Activated CD4-positive, alpha-beta T cell treated with anti-CD3 and anti-CD28 coated beads, Interleukin-2, amount 50 U/mL, for 24 hours (primary cell): ENCODE measurements at places on chromosomes 16 and 17.

DNA sequence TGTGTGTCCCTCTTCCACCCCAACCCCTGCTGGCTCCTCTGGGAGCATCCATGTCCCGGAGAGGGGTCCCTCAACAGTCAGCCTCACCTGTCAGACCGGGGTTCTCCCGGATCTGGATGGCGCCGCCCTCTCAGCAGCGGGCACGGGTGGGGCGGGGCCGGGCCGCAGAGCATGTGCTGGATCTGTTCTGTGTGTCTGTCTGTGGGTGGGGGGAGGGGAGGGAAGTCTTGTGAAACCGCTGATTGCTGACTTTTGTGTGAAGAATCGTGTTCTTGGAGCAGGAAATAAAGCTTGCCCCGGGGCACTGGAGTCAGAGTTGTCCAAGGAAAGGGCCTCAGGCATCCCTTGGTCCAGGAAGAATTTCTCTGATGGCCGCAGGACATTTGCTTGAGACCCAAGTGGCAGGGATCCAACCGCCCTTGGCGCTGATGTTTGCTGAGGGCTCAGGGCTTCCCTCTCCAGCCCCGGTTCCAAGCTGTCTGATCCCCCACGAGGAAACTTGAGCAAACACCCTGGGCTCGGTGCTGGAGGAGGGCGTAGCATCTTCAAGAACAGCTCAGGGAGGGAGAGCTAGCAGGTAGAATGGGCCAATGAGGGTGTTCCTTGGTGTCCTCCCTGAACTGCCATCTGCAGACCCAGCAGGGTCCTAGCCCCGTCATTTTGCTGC is 4.5 kb downstream of the NXPH3 start:
- DNase-seq, result no peak

- no peak for DNase-seq
Measured at GRCh38 chr16:74216319-74216718, 80.3 kb upstream of the PSMD7 start.

DNA sequence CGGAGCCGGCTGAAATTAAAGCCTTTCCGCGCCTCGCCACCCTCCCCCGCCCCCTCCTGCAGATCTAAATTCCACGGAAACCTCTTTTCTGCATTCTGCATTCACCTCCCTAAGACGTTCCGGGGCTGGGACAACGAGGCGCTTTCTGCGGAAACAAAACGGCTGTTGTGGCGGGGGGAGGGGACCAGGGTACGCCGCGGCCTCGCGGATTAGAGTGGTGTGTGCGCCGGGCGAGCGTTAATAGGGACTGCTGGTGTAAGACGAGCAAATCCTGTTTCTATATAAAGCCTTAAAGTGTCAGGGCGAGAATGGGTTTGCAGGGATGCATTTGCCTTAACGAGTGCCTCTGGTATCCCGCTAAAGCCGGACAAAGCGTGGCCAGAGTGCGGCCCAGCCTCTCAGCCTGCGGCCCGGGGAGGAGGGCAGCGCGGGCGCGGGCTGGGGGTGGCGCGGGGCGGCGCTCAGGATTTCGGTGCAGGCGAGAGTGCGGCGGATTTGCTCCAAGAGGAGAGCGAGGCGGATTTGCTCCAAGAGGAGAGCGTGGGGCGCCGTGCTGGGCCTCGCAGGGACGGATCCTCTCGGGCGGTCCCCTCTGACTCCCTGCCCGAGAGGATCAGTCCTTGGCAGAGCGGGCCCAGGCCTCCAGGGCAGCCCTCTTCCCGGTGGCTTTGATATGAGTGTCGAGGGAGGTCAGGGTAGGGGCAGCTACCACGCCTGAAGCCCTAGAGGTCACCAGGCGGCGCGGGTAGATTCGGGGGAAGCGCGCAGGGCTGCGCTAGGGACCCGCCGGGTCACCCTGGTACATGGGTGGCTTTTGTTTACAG is 5.1 kb downstream of the BAHCC1 start:
- no peak for DNase-seq

GRCh38 chr16:67773099-67773498 is 33.3 kb downstream of the RANBP10 start:
- DNase-seq, result no peak

- no peak for DNase-seq
Measured at GRCh38 chr16:24577167-24577566, 37.8 kb downstream of the RBBP6 start.

- no peak for DNase-seq
Measured at GRCh38 chr17:1519678-1520077, 3.3 kb upstream of the INPP5K start.

- DNase-seq, result no peak
Measured at GRCh38 chr17:80108036-80108971, 6.9 kb downstream of the GAA start.

GRCh38 chr17:57892146-57892819 is 42.4 kb upstream of the MRPS23 start:
- peak; percentile 71 for DNase-seq

- peak; percentile 49 for DNase-seq
Measured at GRCh38 chr16:89422905-89423630, 67.3 kb downstream of the ANKRD11 start.

- no peak for DNase-seq
Measured at GRCh38 chr17:17789828-17790636, 46.8 kb downstream of the SREBF1 start.

GRCh38 chr17:28338056-28338768 is 2.7 kb downstream of the TNFAIP1 start:
- no peak for DNase-seq

GRCh38 chr17:79970576-79971068 is 65.0 kb downstream of the TBC1D16 start:
- DNase-seq, result no peak

DNA sequence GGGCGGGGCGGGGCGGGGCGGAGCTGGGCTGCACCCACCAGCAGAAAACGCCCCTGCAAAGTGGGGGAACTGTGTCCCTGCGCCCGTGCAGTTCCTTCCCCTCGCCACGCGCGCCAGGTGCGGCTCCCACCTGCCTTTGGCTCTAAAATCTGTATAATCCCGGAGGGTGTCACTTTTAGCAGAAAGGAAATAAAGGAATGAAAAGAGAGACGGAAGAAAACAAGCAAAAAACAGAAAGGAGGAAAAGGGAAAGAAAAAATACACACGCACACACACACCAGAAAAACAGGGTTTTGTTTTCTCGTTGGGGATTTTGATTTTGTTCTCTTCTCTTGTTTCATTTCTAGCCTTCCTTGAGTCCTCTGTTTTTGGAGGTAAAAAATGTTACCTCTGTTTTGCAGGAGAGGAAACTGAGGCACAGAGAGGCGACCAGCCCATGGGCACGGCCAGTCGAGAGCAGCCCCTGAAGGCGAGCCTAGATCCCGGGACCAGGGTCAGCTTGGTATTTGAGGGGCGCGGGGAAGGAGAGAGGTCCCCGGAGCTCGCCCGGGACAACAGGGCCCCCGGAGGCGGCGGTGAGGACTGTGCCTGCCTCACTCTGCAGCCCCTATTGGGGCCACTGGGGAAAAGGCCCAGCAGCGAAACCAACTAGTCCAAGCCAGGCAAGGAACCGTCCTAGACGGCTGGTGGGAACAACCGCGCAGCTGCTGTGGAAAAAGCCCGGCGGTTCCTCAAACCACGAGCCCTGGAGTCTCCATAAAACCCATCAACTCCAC is 594 bp upstream of the CARHSP1 start:
- DNase-seq, result no peak

DNA sequence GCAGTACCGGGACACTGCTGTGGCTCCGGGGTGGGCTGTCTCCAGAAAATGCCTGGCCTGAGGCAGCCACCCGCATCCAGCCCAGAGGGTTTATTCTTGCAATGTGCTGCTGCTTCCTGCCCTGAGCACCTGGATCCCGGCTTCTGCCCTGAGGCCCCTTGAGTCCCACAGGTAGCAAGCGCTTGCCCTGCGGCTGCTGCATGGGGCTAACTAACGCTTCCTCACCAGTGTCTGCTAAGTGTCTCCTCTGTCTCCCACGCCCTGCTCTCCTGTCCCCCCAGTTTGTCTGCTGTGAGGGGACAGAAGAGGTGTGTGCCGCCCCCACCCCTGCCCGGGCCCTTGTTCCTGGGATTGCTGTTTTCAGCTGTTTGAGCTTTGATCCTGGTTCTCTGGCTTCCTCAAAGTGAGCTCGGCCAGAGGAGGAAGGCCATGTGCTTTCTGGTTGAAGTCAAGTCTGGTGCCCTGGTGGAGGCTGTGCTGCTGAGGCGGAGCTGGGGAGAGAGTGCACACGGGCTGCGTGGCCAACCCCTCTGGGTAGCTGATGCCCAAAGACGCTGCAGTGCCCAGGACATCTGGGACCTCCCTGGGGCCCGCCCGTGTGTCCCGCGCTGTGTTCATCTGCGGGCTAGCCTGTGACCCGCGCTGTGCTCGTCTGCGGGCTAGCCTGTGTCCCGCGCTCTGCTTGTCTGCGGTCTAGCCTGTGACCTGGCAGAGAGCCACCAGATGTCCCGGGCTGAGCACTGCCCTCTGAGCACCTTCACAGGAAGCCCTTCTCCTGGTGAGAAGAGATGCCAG is 12.9 kb downstream of the STH start:
- DNase-seq, result no peak

GRCh38 chr17:61669522-61669921 is 78.5 kb upstream of the NACA2 start:
- DNase-seq, result no peak

DNA sequence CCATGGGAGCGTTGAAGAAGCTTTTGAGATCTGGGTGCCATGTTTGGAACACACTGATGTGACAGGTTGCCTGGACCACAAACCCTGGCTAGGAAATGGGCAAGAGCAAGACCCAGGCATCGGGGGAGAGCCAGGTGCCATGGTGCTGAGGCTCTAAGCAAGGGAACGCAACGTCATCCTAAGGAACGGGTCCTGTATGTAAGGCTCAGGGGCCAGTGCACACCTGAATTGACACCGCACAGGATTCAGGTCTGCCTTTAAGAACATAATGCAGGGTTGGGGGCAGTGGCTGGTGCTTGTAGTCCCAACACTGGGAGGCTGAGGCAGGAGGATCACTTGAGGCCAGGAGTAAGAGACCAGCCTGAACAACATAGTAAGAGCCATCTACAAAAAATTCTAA is 10.8 kb downstream of the PSMD7 start:
- DNase-seq, result no peak

DNA sequence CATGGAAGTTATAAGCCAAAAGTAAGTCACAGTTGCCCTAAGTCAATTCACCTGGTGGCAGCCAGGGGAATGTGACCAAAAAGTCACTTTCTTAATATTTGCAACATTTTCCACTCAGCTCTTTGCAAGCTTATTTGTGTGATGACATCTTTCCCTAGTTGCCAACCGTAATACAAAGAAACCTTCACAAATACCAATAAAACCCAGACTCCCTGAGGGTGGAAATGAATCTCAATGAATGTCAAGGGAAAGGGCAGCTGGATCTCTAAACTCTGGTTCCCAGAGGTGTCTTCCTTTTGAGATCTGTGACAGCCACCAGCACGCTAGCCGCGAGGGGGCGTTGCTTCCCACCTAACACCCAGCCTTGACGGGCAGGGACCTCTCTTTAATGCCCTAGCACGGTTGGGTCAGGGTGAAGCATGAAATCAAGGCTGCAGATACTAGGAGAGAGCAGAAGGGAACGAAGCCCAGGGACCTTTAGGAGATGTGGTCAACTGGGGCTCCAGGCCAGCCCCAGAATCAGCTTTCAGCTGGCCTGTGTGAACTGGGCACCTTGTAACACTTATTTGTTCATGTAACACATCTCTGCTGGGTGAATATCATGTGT is 82.2 kb downstream of the CMC2 start:
- DNase-seq, result no peak

- DNase-seq, result no peak
Measured at GRCh38 chr16:17380613-17381012, 90.1 kb downstream of the XYLT1 start.

DNA sequence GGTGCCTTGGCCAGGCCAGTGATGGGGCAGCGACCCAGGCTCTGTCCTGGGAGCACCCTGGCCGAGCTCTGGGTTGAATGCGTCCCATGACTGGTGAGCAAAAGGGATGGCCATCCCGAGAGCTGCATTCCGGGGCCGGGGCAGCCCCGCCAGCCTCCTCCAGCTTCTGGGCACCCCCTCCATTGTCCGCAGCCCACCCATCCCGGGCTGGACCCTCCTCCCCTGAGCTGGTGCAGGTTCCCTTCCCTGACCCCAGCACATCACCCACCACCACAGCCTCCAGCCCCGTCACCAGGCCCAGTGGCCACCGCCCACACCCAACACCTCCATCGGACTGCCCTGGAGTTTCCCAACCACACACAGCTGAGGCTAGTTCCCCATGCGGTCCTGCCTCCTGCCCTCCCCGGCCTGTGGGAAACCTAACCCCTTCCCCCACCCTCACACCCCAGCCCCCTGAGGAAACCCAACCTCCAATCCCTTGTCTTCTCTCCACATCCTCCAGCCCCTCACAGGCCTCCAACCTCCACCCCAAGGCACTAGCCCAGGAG is 16.2 kb upstream of the PVALEF start:
- no peak for DNase-seq

DNA sequence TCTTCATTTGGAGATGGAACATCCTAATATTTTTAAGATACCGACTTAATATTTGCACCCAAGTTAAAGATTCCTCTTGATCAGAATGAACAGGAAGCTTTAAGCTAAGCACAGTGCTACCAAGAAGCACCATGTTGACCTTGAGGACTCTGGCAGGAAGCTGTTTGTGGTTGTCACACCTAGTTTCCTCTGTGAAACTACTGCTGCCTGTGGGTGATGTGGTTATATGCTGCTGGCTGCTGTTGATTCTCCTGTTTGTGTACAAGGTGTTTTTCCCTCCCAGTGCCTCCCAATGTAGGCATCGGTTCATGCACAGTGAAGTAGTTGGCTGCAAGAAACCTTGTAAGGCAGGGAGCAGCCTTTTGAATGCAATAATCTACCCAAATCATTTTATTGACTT is 23.4 kb downstream of the RBL2 start:
- peak; percentile 76 for DNase-seq

GRCh38 chr17:45282683-45283644 is 21.1 kb upstream of the SPATA32 start:
- DNase-seq, result no peak

GRCh38 chr17:67506966-67507365 is 129.9 kb downstream of the PITPNC1 start:
- no peak for DNase-seq

GRCh38 chr16:12096157-12096777 is 119.7 kb downstream of the SNX29 start:
- no peak for DNase-seq

DNA sequence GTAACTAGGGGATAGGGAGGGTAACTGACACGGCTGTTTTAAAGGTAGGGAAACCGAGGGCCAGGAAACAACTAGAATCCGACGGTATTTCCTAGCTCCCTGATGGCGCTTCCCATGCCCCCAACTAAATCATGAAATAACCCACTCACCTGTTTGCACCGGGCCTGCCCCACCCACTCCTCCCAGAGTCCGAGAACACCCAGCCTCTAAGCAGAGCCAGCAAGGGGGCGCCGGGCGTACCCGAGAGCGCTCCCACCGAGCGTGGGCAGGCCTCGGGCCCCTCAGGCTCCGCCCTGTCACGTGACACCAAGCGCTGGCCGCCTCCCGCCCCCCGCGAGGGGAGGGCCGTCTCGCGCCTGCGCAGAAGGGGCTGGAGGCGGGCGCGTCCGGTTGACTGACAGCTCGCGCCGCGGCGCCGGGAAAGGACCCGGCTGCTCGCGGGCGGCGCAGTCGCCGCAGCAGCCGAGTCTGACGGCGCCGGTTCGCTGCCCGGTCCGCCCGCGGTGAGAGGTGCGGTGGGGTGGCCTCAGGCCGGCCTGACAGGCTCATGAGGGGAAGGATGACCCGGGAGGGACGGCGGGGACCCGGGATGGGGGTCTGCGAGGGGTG is at the start of gene KIAA0513:
KIAA0513 (plus strand) TSS at position 447 of the 609 bp plus-strand sequence. CDS start 39,277 bp downstream, outside the sequence.
- peak; percentile 92 for DNase-seq

GRCh38 chr17:8955021-8955959 is 10.2 kb downstream of the PIK3R5 start:
- DNase-seq, result no peak

GRCh38 chr16:11621920-11622651 is 35.4 kb upstream of the LITAF start:
- DNase-seq, result no peak
